AML-193 (cell line): ENCODE measurements at places on chromosomes 13 and 19.
A peak's percentile ranks its signal among the peaks of the same experiment; 100 is the strongest.

- DNase-seq = no peak
Measured at GRCh38 chr13:109999659-110000533, 213.5 kb upstream of the IRS2 start.

GRCh38 chr19:50658441-50659317, 9.4 kb downstream of the C19orf81 start:
- DNase-seq = peak; percentile 67

GRCh38 chr13:45833663-45834375, 17.7 kb downstream of the SIAH3 start:
- DNase-seq = no peak

DNA sequence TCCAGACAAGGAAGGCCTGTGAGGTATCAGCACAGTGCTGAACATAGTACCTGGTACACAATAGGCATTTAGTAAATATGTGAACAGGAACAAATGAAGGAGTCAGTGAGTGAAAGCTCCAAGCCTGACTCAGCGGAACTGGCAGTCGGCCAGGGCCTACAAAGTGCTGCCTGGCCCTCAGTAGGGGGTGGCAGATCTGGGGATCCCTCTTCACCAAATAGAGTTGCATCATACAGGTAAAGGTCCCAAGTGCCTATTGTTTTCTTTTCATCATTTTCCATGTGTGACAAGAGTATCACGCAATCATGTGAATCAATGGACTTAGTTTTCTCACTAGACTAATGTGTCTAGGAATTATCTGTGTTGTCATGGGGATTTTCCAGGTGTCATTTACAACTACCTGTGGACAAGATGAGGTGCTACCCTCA, 9.2 kb downstream of the CYP2B6 start:
- no peak for DNase-seq

DNA sequence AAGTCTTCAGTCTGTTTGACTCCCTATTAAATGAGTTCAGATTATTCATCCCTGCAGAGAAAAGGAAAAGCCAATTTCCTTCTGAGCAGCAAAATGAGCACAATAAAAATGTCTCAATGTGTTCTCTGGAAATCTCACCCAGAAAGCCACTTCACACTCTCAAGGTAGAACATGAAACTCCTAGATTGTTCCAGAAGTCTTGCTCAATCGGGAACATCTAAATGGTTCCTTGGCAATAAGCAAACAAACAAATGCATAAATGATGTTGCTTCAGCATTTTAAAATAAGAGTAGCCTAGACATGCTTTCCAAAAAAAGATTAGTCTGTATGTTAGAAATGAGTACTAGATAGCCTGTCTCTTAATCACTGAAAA, 59.7 kb upstream of the TNFRSF19 start:
- no peak for DNase-seq

DNA sequence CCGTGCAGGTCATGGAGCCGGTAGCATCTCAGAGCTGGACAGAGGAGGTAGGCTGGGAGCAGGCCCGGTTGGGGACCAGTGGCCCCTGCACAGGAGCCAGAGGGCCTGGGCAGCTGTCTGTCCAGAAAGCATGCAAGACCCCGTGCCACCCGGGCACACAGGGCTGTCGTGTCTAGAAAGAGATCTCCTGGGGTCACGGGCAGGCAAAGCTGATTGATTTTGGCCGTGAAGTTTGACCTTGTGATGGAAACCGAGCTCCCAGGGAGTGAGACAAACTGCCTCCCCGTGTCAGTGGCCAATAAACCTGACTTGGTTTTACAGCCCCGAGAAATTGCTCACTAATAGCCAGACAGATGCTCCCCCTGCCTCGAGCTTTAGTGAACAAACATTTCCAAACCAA, 98.8 kb downstream of the KDM4B start:
- DNase-seq = no peak

DNA sequence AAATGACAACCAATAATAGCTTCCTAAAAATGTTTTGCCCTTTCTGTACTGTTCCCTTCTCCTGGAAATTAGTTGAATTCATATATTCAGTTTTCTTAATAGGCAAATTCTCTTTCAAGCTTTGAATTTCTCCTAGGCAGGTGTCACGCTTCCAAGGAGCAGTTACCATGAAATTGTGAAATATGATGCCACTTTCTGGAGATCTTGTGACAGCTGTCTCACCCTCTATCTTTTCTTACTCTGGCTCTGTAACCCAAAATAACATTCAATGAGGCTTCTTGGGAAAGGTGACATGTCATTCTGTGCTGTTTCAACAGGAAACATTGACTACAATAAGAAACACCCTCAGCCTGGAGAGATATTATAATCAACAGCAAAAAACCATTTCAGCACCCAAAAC, 80.3 kb upstream of the MRI1 start:
- no peak for DNase-seq

DNA sequence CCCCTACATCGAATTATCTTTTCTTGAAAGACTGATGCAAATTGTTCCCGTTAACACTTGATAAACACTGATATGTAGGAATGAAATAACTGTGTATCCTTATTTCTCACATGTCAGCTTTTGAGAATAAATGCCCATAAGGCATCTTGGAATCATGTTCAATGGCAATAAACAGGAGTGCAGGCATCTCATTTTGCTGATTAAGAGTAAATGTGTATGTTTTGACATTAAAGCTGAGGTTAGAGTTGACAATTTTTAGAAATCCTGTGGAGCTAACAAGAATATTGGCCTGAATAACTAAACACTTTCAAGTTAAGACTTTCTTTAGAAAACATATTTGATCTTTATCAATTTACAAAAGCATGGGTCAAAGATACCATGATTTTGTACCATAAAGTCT, 646.2 kb upstream of the MIR17HG start:
- no peak for DNase-seq

GRCh38 chr13:80955501-80955900, 614.6 kb upstream of the SPRY2 start:
- DNase-seq = no peak
